Suprapubic skin (tissue), 4 donors: ENCODE measurements at places on chromosomes 16 and 17. TPM values are rescaled to one million over a fixed set of nuclear protein-coding genes. Genes with fewer than 3 reads are reported as not detected.

JPT1 gene
- total RNA-seq, result 46.1 TPM

CDRT4 gene
- 23.8 TPM for total RNA-seq

SLFN12L gene
- 0.39 TPM for total RNA-seq

ARHGDIG gene
- not detected for total RNA-seq

PRR29 gene
- 0.30 TPM for total RNA-seq

MSLN gene
- total RNA-seq, result not detected

ST6GALNAC2 gene
- total RNA-seq, result 94.3 TPM

ABCA6 gene
- total RNA-seq, result 43.0 TPM
